ENCODE measurements at places on chromosomes 16 and 17.

- no peak for DNase-seq
These were observed 16.0 kb upstream of the PABPN1L start for GRCh38 chr16:88882358-88883030.

GRCh38 chr17:60656499-60656898 is 21.2 kb upstream of the BCAS3 start:
- DNase-seq = no peak

DNA sequence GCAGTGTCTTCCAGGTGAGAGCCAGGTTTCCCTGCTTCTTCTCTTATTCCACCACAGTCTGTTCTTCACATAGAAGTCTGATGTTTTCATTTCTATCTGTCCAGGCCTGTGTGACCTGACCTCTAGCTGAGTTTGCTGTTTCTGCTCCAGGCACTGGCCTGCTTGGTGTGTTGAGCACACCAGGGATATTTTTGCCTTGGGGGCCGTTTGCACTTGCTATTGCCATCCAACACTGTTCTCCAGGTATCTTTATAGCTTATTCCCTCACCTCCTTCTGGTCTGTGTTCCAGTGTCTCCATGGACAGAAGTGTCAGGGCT is 41.4 kb downstream of the MRTFB start:
- no peak for DNase-seq

GRCh38 chr17:2595716-2596115 is 2.3 kb downstream of the PAFAH1B1 start:
- no peak for DNase-seq

GRCh38 chr17:73546770-73547536 is 97.3 kb downstream of the SDK2 start:
- DNase-seq = peak; percentile 83

GRCh38 chr17:57186226-57187019 is 69.9 kb upstream of the MSI2 start:
- DNase-seq = no peak

- no peak for DNase-seq
These were observed 46.4 kb downstream of the LDHD start for GRCh38 chr16:75070012-75070841.

DNA sequence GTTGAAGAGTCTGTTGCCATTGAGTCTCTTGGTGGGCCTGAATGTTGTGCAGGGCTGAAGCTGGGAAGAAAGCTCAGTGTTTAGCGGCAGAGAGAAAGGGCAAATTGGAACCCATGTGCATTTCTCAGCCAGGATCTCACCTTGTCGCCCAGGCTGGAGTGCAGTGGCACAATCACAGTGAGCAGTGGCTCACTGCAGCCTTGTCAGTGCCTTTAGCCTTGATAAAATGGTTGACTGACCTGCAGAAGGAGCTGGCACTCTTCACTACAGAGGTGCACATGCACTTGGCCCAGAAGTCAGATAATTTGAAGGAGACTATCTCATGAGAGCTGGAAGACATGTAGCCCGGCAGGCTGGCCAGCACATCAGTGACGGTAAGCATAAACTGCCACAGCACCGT is 124.2 kb upstream of the TBX2 start:
- DNase-seq = no peak

DNA sequence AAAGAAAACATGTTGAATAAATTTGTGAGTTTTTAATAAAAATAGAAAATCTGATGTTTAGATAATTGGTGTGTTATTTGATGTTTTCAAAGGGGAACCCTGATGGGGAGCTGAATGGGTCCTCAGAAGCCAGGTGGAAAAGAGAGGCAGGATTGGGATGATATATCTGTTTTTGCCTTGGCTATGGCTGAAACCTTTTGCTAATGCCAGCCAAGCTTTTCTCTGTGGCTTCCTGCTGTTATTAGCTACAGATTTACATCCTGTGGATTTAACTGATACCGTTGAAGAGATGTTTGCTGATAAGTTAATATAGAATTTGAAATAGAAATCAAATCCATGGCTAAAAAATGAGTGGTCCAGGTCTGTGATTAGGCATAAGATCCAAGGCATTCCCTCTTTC is 4.2 kb upstream of the AATF start:
- no peak for DNase-seq

GRCh38 chr16:12771341-12771798 is 32.3 kb downstream of the CPPED1 start:
- DNase-seq = no peak

GRCh38 chr16:1903845-1904840 is 14.1 kb downstream of the HS3ST6 start:
- DNase-seq = no peak

DNA sequence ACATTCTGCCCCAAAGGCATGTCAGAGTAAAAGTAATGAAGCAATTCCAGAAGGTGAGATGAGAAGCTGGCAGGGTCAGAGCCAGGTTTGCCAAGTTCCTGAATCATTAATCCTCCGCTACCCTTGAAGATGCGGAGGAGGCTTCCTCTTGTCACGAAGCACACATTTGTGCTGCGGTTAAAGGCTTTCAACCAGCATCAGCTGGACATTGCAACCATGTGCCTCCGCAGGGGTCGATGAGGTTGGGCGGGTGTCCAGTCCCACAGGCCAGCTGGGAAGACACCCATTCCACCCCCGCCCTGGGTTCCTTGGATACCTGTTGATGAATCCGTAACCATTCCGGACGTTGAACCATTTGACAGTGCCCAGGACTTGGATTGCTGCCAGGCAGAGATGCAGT is 1.3 kb downstream of the YBX2 start:
- no peak for DNase-seq
